ENCODE measurements at places on chromosomes 2 and 18. TPM values are rescaled to one million over a fixed set of nuclear protein-coding genes. Genes with fewer than 3 reads are reported as not detected.

The TRIM43 gene
- not detected for total RNA-seq

The ZC3H8 gene
- total RNA-seq: 23.4 TPM

The TFCP2L1 gene
- total RNA-seq: 0.08 TPM

DNA sequence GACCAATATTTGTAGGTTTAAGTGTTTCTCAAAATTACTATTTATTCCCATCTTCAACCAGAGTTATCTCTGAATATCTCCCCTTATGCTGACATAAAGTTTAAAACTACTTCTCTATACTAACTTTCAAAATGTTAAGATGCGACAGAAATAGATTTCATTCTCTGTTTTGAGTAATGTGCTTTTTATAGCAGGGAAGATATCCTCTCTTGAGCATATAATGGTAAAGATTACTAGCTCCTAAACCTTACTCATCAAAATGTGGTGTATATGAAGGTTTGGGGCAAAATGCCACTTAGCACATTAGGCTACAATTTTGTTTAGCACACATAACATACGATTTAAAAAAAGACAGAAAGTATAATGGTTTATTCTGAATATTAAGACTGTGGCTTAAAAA is 54.4 kb downstream of the CWC22 start:
- H3K4me3 ChIP-seq: no peak overlapping the region
- H3K27ac ChIP-seq: no peak overlapping the region
- peaks cover 53% of the 10 kb centered on the region for H3K36me3 ChIP-seq
- no peaks in the 10 kb centered on the region for H3K4me1 ChIP-seq

DNA sequence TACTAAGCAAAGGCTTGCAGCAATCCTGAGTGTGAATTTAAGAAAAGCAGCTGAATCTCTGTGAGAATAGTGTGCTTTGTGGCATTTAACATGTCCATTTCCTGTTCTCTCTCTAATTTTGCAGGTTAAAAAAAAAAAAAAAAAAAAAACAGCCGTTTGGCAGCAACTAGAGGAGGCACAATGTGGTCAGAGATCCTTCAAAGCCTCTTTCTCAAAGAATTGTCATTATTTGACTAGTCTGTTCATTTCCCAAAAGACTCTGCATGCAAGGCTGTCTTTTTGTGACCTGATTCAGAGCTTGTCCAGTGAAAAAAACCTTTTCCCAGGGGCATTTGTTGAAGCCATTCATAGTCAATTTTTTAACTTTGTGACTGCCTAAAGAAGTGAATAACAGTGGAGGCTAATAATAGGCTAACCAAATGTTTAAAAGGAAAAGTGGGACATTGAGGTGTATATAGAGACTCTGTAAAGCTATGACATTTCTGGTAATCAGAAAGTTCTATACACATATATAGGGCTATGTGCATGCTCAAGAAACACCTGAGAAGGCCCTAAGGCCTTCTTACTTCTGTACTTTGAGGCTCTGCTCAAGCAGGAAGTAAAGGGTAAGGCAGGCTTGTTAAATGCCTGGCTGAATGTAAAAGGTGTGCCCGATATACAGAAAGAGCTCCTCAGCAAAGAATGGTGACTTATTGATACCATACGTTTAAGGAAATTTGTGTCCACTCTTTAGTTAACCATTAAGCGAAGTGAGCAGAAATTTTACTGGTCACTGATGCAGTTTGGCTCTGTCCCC is 289.6 kb upstream of the RAB6C start:
- no peak overlapping the region for H3K27ac ChIP-seq
- DNase-seq: no peak
- H3K27me3 ChIP-seq: no peaks in the 10 kb centered on the region
- no peak overlapping the region for H3K4me3 ChIP-seq

The NPAS2 gene
- 0.03 TPM for total RNA-seq

The PID1 gene
- total RNA-seq: 6.6 TPM

The KRTCAP3 gene
- total RNA-seq: 1.2 TPM

The RNU2-63P gene
- not detected for total RNA-seq

The IL36RN gene
- not detected for total RNA-seq

The AGXT gene
- total RNA-seq: 1.3 TPM

The ELOA2 gene
- 0.06 TPM for total RNA-seq

GRCh38 chr18:25817546-25818237 is 272.7 kb downstream of the SS18 start:
- no peak overlapping the region for H3K27ac ChIP-seq
- H3K36me3 ChIP-seq: no peaks in the 10 kb centered on the region
- peaks cover 19% of the 10 kb centered on the region for H3K4me1 ChIP-seq
- no peak for DNase-seq
- H3K4me3 ChIP-seq: no peak overlapping the region

GRCh38 chr2:105455488-105456003 is 56.7 kb upstream of the FHL2 start:
- peak overlapping the region; percentile 62 for H3K27ac ChIP-seq
- H3K4me1 ChIP-seq: peaks cover 19% of the 10 kb centered on the region
- H3K27me3 ChIP-seq: no peaks in the 10 kb centered on the region
- peak; percentile 96 for DNase-seq

Measured in SJCRH30 (cell line).